Activated CD4-positive, alpha-beta T cell treated with anti-CD3 and anti-CD28 coated beads for 36 hours (primary cell): ENCODE measurements at places on chromosomes 12 and 14. TPM values are rescaled to one million over a fixed set of nuclear protein-coding genes. Genes with fewer than 3 reads are reported as not detected.

DNA sequence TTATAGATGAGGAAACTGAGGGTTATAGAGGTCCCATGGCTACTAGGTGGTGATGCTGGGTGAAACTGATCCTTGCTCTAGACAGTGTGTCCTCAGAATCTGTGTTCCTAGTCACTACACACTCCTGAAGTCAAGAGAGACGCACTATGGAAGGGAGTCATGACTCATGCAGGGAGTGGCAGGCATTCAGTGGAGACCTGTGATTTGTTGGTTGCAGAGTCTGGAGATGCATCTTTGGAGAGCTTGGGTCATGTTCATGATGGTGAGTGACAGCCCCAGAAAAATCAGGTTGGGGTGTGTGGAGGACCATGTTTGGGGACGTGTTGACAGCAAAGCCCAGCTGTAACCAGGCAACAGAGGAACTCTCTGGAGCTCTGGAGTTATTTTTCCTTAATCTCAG, 38.0 kb upstream of the FBXO21 start:
- H3K27ac ChIP-seq: no peak overlapping the region
- H3K4me3 ChIP-seq: no peak overlapping the region
- no peak for DNase-seq
- H3K4me1 ChIP-seq: no peaks in the 10 kb centered on the region
- no peaks in the 10 kb centered on the region for H3K36me3 ChIP-seq
- H3K27me3 ChIP-seq: peaks cover 9% of the 10 kb centered on the region

DNA sequence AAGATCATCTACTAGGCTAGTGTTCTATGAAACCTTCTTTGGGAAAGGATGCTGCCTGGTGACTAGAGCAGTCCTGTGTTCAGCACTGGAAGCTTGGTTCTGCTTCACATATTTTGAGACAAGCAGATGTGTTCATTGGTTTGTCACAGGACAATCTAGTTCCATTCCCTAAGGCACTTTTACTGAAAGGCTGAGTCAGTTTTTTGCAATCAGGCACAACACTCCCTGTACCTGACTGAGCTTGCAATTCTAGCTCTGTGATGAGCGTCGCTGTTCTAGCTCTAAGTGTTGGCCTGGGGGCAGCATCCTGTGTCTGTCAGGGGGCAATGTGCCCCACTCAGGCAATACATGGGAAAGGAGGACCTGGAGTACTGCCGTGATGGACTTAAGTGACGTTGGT, 144.4 kb downstream of the CAND1 start:
- no peak for DNase-seq
- H3K36me3 ChIP-seq: peaks cover 2% of the 10 kb centered on the region
- H3K27ac ChIP-seq: no peak overlapping the region
- H3K27me3 ChIP-seq: no peaks in the 10 kb centered on the region

DNA sequence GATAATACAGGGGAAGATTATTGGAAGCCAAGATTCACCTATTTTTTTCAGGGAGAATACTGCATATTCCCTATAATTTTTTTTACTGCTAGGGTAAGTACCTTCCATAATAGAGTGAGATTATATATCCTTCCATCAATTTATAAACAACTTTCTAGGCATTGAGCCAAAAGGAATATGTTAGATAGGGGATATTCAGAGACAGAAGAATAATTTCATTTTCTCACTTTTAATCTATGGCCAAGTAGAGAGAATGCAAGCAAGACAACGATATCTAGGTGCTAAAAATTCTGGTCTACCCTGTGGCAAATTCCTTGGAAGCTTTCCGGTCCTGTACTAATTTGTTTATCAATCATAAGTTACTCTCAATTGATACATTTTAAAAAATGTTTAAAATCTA, 69.7 kb upstream of the STAC3 start:
- no peaks in the 10 kb centered on the region for H3K36me3 ChIP-seq
- H3K4me1 ChIP-seq: peaks cover 2% of the 10 kb centered on the region
- no peak overlapping the region for H3K4me3 ChIP-seq
- H3K27me3 ChIP-seq: no peaks in the 10 kb centered on the region
- H3K27ac ChIP-seq: no peak overlapping the region

Gene SIX1
- not detected for total RNA-seq

Gene KHNYN
- total RNA-seq: 50.6 TPM
